ENCODE measurements at places on chromosomes 3 and 15.

GRCh38 chr15:70093481-70094319 lies 4.0 kb downstream of the TLE3 start:
- DNase-seq: no peak

DNA sequence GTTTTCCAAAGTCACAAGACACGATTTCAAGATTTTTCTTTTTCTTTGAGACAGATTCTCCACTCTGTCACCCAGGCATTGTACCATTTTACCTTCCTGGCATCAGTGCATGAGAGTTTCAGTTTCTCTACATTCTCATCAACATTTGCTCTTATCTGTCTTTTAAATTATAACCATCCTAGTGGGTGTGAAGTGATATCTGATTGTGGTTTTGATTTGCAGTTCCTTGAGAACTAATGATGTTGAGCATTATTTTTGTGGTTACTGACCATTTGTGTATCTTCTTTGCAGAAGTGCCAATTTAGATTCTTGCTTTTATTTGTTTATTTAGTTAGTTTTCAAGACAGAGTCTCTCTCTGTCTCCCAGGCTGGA lies 41.2 kb downstream of the ADIPOQ start:
- no peak for DNase-seq

DNA sequence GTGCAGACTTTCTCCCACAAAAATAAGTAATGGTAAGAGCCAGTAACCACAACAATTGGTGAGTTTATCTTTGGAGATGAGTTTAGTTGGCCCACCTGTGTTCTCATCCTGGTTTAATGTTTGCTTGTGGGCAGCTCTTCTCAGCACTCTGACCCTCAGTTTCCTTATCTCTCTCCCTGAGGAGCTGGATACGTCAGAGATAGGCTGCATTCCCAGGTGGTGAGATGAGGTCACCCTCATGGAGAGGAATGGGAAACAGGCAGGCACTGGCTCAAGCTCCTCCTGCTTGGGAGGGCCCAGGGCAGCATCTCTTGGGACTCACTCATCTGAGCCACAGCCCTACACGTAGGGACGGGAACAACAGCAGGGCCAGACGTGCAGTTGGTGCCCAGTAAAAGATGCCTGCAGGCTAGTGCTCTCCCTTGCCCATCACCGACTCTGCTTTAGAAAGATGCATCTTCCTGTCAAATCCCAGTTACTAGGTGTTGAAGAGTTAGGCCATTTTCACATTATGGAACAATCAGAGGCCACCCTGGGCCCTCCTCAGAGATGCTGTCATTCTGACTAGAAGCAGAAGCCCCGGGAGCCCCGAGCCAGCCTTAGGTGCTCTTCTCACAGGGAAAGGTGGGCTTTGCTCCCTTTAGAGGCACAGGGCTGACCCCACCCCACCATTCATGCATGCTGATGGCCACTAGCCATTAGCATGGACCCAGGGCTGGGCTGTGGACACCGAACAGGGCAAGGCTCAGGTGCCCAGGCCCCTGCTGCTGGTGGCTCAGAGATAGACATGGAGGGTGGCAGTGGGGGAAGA lies 59.7 kb downstream of the GRIP2 start:
- peak; percentile 48 for DNase-seq

DNA sequence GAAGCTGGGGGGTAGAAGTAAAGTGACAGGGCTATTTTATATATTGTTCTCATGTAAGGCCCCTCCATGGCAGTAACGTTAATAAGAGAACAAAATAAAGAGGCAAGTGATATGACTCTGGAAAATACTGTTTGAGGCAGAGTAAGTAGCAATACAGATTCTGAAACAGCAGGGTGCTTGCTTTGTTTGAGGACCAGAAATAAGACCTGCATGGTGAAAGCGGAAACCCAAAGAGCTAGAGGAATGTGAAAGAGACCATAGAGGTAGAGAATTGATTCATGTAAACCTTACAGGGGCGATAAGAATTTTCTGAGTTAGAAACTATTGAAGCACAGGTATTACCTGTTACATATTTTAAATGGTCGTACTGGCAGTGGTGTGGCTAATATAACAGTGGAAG lies 1517.1 kb downstream of the SI start:
- DNase-seq: no peak

DNA sequence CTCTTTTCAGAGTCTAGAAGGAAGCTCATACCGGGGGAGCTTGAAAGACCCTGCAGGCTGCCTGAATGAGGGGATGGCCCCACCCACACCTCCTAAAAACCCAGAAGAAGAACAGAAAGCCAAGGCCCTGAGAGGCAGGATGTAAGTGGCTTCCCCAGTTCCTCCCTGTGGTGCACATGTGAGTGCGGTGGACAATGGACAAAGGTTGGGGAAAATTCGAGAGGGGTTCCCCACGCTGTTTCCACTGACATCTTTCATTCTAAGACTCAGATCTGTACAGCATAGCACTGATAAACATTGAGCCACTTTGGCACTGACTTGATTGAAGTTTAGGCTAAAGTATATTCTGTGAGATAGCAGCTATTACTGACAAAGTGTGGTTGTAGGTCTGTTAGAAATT lies 79.5 kb upstream of the UMPS start:
- no peak for DNase-seq

DNA sequence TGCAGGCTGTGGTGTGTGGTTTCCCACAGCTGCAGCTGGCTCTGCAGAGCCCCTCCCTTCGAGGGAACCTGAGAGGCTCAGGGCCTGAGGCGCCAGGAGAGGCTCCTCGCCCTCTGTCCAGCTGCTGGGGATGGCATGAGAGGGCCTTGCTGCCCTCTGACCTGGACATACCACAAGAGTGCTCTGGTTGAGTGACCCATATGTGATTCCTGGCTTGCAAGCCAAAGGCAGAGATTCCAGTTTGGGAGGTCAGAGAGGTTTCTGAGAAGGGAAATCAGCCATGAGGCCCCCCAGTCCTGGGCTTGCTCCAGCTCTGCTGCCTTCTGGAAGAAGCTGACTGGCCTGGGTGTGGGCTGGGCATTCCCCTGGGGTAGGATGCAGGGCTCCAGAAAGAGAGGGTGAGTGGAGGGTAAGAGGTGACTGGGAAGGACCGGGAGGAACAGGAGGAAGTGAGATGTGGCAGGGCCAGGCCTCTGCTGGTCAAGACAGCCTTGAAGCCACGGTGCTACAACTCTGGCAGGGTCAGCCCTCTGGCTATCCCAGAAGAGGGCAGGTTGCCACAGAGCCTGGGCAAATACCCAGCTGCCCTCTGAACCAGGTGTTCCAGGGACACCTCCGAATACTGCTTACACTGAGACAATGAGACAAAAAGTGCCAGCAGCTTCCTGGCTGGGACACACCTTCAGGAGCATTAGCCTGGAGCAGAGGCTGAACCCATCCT lies 16.0 kb upstream of the SRP14 start:
- DNase-seq: no peak

- DNase-seq: no peak
Observed at GRCh38 chr3:113222451-113223086, 11.2 kb downstream of the BOC start.

- peak; percentile 35 for DNase-seq
Observed at GRCh38 chr3:170701696-170702678, 116.1 kb upstream of the SLC7A14 start.

DNA sequence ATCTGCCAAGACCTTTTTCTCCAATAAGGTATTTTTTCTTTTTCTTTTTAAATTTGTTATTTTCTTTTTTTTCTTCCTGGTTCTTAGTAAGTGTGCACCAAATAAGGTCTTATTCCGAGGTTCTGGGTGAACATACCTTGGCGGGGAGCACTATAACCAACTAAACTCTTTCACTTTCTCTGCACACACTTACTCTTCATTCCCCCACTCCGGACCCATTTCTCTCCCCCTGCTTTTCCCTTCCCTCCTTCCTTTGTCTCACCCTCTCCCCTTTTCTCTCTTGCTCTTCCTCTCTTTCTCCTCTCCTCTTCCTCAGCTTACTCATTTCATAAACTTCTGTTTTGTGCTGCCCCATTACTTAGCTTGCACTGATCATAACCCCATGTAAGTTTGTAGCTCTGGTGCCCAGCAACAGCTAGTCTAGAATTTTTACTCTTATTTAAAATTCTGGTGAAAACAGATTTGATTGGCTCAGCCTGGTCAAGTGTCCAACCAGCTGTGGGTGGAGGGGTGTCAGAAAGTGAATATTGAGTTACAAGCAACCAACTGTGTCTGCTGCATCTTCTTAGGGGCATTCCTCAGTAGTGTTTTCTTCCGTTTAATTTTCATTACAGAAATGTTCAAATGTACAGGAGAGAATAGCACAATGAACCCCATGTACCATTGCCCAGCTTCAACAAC lies 297.5 kb downstream of the SHQ1 start:
- no peak for DNase-seq

DNA sequence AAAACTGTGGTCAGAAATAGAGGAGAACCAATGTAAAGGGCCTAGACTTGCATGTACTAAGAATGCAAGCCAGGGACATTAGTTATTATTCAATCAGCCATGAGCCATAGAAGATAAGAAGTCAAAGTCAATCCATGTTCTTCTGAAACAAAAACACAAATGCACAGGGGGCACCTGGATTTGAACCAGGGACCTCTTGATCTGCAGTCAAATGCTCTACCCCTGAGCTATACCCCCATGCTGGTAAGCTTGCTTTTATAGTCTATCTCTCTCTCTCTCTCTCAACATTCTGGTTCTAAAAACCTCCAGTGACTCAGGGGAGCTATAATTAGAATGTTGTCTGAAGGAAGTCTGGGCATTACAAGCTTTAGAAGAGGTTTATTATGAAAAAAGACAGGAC lies 85.6 kb upstream of the ACP3 start:
- peak; percentile 71 for DNase-seq

DNA sequence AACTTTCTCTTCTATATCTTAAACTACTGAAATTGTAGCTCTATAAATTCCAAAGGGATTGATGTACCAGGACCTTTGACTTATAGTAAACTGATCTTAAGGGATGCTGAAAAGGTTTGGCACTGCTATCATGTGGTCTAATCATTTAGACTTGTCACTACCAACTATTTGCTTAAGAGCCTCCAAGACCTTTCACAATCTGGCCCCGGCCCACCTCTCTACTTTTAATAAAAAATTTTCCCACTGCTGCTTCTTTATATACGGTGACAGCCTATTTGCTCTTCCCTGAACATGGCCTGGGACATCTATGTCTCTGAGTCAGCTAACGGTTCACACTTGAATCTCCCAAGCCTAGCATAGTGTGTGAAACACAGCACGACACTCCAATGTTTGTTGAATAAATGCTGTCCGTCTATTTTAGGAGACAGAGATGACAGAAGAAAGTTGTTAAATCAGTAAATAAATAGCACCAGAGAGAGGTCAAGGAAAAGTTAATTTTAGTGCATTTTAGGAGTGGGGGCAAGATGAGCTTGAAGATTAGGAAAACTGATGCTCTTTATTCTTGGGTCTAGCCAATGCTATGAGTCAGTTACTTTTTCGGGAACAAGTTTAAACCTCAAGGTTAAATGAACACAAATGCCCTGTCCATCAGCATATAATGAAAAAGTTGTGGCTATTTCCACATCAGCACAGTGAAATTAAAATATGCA lies 212.9 kb downstream of the TIGIT start:
- peak; percentile 23 for DNase-seq

DNA sequence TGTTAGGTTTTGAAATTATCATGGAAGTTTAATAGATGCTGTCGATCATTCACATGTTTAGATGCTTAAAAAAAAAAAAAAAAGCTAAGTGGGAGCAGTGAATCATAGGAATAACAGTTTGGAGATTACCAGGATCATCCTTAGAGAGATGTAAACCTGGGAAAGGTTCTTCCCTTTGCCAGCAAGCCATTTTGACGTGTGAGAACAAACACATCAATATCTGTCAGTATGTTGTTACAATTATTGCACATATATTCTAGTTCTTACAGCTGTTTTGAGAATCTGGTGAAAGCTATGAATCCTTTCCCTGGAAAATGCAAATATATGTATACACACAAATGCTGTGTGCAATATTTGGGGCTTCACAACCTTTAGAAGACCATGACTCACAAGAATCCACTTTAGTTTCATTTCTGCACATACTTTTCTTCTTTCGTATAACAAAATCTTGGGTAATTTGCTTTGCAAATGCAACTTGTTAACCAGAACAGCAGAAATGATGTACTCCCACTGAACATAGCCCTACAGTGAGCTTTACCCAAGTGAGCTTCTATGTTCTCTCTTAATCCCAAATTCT lies 12.0 kb downstream of the NFKBIZ start:
- no peak for DNase-seq

DNA sequence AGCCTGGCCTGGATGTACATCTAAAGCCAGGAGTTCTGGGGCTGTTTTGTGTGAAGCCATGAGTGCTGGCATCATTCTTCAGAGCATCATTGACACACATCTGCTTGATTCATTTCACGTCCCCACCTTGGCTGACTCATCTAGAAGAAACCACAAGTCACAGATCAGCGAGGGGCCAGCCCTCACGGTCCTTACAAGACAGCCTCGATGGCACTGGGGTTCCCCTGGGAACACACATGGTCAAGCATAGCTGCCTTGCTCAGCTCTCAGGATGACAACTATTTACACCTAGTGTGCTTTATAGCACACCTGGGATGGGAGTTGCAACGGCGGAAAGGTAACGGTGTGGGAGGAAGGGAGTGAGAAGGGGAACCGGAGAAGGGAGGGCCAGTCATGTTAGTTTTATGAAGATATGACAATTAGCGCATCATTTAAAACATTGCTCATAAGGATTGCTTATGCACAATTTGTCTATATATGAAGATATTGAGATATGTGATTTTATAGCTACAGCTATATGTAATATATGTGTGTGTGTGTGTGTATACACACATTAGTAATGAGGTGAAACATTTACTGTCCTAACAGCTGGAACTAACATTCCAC lies 227.1 kb downstream of the RPLP1 start:
- DNase-seq: no peak

DNA sequence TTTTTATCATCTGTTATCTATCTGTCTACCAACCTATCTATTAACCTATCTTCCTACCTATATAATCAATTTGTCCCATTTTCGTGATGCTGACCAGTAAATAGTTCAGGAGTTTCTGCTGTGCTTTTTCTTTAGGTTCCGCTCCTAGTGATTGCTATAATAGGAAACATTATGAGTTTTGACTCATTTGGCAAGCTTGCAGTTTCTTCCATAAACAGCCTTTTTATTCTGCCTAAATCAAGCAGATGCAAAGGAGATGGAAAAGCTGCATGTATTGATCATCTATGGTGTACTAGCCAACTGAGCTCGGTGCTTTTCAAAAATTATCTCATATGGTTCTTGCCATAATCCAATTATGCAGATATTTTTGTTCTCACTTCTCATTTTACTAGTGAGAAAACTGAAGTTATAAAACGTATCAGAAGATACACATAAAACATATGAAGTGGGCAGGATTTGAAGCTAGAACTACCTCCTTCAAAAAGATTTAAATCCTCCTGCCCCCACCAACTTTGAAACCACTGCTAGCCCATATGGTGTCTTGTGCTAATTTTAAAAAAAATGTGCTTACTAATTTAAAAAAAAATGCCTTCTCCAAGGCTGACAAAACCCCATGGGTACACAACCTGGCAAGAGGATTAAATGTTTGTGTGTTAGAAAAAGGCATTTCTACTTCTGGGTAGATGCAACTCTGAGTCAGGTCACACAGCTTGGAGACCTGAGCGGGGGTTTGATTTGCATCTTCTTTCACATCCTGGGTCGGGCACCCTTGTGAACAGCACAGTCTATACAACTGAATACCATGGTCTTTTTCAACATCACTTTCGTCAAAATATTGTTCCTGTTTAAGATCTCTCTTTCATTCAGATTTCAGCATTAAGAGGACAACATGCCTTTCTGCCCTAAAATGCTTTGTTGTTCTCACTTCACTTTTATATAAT lies 267.0 kb downstream of the CHL1 start:
- no peak for DNase-seq
